ENCODE measurements at places on chromosomes 16 and 17. TPM values are rescaled to one million over a fixed set of nuclear protein-coding genes. Genes with fewer than 3 reads are reported as not detected.

Gene KCNJ2
- polyA plus RNA-seq, result 4.7 TPM

Gene VAMP2
- 61.9 TPM for polyA plus RNA-seq

Gene TBC1D3I
- 0.94 TPM for polyA plus RNA-seq

Gene MFAP4
- 248 TPM for polyA plus RNA-seq

Gene SPATA22
- 0.46 TPM for polyA plus RNA-seq

Gene CPHXL2
- not detected for polyA plus RNA-seq

Gene MIS12
- 21.8 TPM for polyA plus RNA-seq

Gene NPB
- polyA plus RNA-seq, result 0.42 TPM

Gene CNTNAP4
- polyA plus RNA-seq, result 9.6 TPM

Gene CHRNB1
- 89.3 TPM for polyA plus RNA-seq

Gene ZP2
- polyA plus RNA-seq, result 0.14 TPM

Gene C16orf46
- 0.19 TPM for polyA plus RNA-seq

Gene MED13
- polyA plus RNA-seq, result 26.2 TPM

Gene DPEP3
- not detected for polyA plus RNA-seq

GRCh38 chr17:30226878-30227277 lies 8.6 kb downstream of the SLC6A4 start:
- no peak for DNase-seq

DNA sequence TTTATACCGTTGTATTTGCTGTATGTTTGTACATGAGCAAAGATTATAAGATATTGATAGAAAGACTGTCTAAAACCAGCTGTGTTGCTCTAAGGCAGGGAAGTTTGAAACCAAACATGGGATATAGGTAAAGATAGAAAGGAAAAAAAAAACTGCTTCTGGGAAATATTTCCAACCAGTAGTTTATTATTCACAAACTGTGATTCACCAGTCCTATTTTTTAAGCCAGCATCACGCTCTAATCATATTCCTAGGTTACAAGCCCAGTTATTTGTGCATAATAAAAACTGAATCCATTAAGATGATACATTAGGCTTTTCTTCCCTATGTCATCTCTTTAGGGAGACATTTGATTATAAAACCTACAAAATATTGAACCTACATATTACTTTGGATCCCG lies 4.0 kb downstream of the ERN1 start:
- DNase-seq, result no peak

DNA sequence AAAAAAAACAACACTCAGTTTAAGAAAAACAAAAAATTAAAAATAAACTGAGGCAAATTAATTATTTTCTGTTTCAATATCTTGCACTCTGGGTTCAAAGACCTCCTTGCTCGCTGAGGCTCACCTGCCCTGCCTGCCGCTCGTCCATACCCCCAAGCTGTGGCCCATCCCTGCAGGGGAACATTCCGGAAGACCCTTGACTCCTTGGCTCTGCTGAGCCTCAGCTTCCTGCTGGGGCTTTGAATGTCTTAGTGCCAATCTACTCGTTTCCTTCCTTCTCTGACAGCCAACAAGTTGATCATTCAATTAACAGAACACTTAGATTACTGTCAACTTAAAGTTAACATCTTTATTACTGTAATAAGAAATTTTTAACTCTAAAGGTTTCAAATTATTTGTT lies 24.3 kb downstream of the G6PC1 start:
- no peak for DNase-seq

GRCh38 chr16:65297453-65297852 lies 175.6 kb upstream of the CDH11 start:
- no peak for DNase-seq

- DNase-seq, result no peak
These were observed 238.1 kb downstream of the NTN1 start for GRCh38 chr17:9259419-9259818.

GRCh38 chr16:67170168-67170948 lies at the start of gene NOL3:
NOL3 (plus strand) TSS chr16:67170538.
- no peak for DNase-seq

- DNase-seq, result no peak
These were observed 40.6 kb upstream of the CDH1 start for GRCh38 chr16:68696514-68696913.

DNA sequence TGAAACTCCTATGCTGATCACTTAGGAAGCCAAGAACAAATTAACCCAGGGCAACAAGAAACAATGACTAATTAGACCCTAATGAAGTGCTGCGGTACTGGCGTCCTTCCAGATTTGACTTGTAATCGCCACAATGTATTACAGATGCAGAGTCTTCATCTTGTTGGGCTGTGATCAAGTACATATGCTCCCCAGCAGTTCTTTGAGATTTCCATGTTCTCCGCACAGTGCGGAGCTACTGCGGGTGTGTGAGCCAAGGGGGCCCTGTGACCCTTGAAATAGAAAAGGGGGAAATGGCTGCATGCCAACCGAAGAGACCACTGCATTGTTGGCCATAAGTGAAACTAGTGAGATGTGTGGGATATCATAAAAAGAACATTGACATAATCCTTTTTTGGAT lies 469.9 kb downstream of the MAF start:
- no peak for DNase-seq

GRCh38 chr16:85235991-85236817 lies 123.9 kb upstream of the CIBAR2 start:
- no peak for DNase-seq

DNA sequence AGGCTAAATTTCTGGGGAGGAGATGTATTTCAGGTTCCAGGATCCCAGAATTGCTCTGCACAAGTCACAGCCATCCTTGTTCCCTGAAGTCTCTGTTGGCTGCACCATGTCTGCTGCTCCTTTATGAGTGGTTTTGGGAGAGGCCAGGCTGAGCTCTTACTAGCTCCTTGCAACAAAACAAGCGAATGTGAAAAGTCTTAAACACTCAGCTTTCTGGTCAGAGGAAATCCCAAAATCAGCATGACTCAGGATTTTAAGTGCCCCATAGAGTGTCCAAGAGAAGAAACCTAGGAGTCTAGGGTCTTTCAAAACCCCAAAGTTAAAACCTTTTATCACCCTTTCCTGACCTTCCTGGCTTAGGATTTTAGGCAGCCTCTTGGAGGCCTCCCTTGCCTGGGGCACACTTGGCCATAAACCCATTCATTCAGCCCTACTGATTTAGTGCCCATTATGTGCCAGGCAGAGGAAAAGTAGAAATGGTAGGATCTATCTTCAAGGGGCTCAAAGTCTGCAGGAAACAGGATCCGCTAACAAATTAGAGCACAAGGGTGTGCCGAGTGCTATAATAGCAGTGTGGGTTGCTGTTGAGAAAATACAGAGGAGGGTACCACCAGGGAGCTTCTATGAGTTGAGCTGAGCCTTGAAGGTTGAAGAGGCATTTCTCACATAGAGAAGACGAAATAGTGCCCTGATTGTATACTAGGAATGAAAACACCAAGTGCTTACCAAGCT lies 36.9 kb downstream of the SOST start:
- no peak for DNase-seq

GRCh38 chr17:44385287-44386181 lies 3.9 kb downstream of the ITGA2B start:
- DNase-seq, result no peak

DNA sequence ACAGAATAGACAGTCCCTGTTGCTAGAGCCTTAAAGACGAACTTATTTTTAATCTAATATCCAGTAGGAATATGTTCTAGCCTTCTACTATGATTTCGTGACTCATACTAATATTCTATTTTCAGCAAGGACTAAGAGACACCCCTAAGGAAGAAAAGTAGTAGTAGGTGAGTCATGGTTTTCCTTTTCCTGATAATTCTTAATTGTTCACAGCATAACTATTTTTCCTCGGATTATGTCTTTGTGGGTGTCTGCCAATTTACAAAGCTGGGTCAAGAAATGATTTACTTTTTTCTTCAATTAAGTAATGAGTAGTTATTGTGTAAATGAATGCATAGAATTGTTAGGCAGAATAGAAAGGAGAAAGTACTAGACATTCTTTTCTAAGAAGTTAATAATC lies 292.2 kb downstream of the TOX3 start:
- no peak for DNase-seq

GRCh38 chr17:67891481-67892119 lies 66.3 kb downstream of the BPTF start:
- no peak for DNase-seq

- DNase-seq, result no peak
These were observed 376.1 kb downstream of the SEC14L1 start for GRCh38 chr17:77516902-77517301.

DNA sequence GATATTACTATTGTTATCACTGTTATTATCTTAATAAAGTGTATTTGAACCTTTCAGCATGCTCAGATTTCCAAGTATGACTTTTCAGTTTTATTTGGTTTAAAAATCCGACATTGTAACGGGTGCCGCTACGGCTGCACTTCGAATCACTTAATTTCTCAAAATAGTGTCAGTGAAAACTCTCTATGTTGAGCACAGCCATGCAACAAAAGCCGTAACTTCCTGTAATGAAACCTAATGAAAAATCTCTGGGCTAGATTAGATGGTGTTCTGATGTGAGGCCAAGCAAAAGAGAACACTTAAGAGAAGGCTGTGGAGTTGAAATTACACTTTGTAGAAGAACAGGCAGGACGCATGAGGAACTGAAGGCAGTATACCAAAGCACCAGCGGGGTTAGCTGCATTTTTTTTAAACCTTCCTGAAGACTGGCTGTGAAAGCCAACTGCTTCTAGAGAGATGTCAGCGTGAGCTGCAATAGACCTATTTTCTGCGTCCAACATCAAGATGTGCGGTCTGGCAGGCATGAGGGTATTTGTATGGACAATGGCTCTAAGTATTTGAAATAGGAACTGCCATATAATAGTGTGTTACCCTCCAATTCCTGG lies 1545.0 kb upstream of the GOT2 start:
- no peak for DNase-seq

DNA sequence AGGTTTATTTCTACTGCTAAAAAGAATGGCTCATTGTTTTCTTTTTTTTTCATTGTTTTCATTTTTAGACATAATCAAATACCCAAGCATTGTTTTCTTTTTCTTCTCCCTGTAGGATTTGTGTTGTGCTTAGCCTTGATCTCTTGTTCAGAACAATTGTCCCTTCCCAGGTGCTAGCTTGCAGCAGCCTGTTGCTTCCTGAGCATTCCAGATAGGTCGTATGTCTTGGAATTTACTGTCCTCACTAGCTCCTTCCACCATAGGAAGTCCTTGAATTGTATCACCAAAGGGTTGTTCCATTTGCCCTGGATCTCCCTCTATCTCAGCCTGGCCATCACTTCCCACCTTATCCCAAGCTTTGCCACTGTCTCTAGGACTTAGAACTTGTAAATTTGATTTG lies 10.0 kb upstream of the VPS4A start:
- no peak for DNase-seq

- DNase-seq, result no peak
These were observed 153.5 kb downstream of the VPS53 start for GRCh38 chr17:561116-561515.

GRCh38 chr17:81338274-81339190 lies 43.4 kb upstream of the SLC38A10 start:
- DNase-seq, result no peak

DNA sequence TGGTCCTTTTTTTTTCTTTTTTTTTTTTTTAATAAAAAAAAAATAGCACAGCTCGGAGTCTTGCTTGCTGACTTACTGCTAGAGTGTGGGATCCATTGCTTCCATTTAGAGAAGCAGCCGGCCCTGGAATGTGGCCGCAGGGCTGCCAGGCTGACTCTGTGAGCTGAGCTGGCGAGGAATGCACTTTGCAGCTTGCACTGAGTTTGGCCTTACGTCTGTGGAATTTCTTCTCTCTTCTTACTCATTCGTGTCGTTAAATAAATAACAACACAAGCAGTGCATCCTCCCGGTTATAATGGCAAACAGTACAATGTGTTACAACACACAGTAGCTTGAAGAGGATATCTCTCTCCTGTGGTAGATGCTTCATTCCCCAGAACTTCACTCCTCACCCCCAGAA lies 69.2 kb downstream of the PRKCB start:
- no peak for DNase-seq

DNA sequence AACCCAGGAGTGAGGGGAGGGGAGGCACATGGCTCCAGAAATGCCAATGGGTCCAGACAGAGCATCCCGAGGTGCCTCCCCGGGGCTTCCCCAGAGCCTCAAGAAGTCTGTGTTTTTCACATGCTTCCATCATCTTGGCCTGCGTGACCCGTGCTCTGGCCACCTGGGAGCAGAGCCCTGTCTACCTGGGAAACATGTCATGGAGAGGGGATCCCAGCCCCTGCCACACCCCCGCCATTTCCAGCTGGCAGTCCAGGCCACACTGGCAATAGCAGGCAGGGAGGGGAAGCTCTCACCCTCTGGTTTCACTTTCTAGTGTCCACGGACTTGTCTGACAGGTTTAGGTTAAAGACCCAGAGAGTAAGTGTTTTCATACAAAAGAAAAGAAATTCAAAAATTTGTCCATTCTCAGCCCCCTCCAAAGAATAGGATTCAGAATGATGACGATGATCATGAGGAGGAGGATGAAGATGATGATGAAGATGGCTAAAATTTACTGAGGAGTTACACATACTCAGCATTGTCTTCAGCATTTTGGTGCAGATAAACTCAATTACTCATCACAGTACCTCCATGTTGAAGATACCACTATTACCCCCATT lies 9.0 kb downstream of the SMIM5 start:
- DNase-seq, result no peak

- DNase-seq, result no peak
These were observed 204.5 kb downstream of the GSG1L start for GRCh38 chr16:27859020-27859419.

DNA sequence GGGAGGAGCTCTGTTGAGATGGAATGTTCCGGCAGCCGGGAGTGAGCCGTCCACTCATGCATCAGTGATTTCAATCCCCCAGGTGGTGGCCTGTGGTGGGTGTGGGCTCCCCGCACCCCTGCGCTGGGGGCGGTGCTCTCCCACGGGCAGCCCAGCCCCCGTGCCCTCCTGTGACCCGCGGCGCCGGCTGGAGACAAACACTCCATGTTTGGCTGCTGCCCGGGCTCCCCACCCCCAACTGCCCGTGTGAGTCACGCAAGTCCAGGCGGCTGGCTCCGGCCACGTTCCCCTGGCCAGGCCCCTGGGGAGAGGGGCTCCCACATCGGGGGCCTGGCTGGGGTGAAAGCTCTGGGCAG lies 29.4 kb downstream of the CACNA1H start:
- DNase-seq, result no peak

DNA sequence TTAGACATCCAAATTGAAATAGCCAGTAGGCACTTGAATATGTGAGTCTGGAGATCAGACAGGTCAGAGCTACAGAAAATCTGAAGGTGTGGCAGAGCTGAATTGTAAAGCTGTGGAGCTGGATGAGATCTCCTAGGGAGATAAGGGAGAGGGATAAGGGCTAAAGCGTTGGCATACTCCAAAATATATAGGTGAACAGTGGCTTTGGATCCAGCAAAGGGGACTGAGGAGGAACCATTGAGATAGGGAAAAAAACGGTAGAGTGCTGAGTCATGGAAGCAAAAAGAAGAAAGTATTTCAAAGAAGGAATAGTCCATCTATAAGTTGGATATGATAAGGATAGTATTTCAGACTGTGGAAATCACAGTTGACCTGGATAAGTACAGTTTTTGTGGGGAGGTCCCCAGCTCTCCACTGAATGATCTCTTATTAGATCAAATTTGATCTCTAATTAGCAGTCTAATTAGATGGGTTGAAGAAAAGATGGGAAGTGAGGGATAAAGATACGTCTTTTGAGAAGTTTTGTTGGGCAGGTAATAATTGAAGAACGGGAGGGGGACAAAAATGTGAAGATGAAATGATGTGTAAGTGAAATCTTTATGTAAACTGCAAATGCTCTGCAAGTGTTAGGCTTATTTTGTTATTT lies 587 bp upstream of the DBF4B start:
- no peak for DNase-seq

- no peak for DNase-seq
These were observed 4.1 kb downstream of the CDIPT start for GRCh38 chr16:29858974-29859373.

- DNase-seq, result no peak
These were observed 1.2 kb downstream of the KCNJ16 start for GRCh38 chr17:70076189-70076588.

- no peak for DNase-seq
These were observed 6.9 kb downstream of the SALL1 start for GRCh38 chr16:51144203-51144602.
